ENCODE measurements at places on chromosomes 5 and 9.

GRCh38 chr5:124743602-124744169, 2.8 kb downstream of the ZNF608 start:
- DNase-seq: no peak

DNA sequence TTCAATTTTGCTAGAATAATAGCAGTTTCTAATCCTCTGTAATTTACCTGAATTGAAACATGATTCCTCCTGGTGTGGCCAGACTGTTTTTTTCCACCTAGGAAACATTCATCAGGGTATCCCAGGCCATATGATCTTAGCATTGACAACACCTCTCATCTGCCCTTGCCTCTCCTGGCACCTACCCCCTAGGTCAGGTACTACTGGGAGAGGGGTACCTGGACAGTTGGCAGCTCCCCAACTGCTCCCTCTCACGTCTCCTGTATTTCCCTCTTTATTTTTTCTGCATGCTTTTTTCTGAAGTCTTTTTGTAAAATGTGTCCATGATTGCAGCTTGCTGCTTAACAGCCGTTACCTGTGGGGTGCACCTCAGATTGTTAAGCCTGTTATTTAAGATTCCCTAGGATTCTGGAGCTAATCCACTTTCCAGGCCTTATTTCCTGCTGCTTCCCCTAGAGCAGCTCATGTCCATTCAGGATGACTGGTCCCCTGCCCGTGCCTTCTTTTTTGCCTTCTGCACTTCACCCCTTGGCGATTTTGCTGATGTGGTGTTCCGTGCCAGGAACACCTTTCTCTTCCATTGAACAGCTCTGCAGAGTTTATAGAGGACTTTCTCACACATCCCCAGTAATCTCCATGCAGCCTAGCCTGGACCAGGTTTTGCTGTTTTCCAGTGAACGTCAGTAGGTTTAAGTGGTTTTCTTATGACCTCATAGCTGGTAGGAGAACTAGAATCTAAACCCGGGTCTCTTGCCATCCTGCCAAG, 33.6 kb downstream of the SNX30 start:
- no peak for DNase-seq

DNA sequence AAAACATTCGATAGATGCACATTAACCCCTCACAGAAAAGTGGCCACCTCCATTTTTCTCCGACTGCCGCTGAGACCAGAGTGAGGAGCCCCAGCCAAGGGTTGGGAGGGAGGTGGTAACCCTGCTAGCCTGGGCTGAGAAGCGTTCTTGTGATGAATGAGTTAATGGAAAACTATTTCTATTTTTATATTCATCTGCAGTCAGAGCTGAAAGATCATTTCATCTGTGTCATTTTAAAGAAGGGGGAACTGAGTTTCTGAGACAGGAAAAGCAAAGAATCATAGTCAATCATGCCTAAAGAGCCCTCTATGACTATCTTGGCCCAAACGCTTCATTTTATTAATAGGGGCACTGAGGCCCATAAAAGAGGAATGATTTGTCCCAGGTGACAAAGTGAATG, 229.5 kb downstream of the PAPPA start:
- no peak for DNase-seq

DNA sequence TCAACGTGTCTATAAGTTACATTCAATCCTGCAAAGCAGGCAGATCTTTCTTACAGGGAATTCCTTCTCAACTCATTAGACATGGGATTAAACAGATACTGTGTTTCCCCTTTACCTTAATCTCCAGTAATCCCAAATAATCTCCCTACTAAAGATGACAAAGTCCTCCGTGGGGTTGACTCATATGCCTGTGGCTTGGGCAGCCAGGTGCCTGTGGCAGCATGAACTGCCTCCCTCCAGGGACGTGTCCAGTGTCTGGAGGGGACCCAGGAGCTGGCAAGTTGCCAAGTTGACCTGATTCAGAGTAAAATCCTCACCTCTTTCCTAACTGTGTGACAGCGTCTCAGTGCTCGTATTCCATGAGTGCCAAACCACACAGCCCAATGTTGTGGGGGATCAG, 94.6 kb upstream of the PTCH1 start:
- DNase-seq: no peak

- DNase-seq: no peak
Observed at GRCh38 chr9:15724016-15724415, 171.2 kb downstream of the CCDC171 start.

DNA sequence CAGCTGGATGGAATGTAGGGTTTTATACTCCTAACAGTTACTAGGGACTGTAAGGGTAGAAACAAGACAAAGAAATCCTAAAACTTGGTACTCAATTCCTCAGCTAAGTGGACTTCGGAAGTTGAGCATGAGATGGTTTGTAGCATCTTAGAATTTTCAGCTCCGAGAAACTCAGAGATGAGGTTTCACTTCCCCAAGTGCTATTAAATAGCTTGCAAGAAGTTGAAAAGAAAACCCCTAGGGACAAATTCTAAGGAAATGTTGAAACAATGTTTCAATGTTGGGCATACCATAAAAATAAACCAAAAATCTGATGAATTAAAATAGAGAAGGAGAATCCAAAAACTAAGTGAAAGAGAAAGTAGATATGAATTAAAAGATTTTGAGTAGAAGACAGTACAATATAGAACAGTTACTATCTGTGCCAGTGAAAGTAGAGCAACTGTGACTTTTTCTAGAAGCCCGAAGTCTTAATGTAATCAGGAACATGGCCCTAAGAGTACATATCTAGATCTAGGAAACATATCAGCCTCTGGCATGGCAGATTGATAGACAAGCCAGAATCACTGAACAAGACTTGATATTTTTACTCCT, 308.6 kb upstream of the RGMB start:
- DNase-seq: no peak

- no peak for DNase-seq
Observed at GRCh38 chr9:86713970-86714369, 233.3 kb downstream of the GAS1 start.

DNA sequence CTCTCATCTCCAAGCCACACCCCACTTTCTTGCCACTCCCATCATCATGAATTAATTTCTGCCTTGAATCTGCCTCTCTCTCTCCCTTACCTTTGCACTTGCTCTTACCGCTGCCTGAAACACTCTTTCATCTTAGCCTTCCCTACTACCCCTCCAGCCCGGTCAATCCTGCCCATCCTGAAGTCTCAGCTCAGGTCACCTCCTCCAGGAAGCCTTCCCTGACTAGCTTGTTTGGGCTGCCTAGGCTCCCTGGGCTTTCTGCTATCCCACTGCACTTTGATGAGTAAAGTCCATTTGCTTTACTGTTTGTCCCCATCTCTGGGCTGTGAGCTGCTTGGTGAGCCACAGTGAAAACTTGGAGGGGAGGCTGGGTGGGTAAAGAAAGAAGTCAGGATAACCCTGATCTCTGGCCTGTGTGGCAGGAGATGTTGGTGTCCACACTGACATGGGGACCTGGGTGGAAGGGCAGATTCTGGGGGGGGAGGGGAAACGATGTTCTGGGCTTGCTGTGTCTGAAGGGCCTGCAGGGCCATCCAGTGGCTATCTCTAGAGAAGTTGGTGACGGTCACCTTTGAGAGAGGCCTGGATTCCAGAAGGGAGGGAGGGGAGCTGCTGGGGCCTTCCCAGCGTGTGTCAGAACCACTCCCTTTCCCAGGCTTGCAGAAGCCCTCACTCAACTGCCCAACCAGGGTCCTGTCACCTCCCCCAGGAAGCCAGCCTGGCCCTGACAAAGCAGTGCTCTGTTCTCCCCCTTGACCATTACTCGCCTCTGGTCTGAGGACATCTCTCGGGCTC, 75.0 kb upstream of the DAB2IP start:
- no peak for DNase-seq

- no peak for DNase-seq
Observed at GRCh38 chr9:73880101-73880500, 617.0 kb upstream of the RORB start.

GRCh38 chr9:124414612-124415011, 630 bp downstream of the PSMB7 start:
- no peak for DNase-seq

DNA sequence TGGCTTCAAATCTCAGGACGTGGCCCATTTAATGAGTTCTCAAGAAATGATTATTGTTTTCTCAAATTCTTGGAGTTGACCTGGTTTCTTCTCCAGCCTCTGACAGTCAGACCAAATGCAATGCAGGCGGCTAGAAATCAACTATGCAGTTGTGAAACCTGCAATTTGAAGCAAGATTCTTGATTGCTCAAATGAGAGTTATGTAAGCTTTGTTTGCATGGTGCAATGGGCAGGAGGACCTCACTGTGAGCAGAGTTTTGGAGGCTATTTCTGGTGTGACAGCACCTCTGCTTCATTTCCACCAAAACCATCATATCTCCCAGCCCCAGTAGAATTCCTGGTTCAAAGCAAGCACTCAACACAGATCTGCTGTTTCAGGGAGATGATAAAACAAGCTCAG, 500.0 kb upstream of the KLF4 start:
- DNase-seq: no peak

GRCh38 chr5:103605277-103605676, 42.7 kb upstream of the NUDT12 start:
- DNase-seq: no peak

DNA sequence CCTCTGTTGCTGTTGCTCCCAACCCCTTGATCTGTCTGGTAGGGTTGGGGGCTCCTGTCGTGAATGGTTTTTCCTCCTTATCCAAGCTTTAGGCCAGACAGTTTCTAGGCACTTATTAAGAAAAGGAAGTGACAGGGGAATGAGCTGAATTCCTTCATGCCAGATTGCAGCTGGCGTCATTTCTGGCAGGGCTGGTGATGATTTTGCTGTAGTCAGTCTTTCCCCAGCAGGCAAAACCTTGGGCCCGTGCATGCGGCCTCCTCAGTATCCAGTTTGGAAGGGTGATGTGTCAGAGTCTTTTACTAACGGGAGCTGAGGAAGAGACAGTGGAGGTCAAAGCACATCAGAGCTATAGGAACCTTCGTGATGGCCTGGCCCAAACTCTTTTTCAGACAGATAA, 58.8 kb downstream of the COL27A1 start:
- no peak for DNase-seq

DNA sequence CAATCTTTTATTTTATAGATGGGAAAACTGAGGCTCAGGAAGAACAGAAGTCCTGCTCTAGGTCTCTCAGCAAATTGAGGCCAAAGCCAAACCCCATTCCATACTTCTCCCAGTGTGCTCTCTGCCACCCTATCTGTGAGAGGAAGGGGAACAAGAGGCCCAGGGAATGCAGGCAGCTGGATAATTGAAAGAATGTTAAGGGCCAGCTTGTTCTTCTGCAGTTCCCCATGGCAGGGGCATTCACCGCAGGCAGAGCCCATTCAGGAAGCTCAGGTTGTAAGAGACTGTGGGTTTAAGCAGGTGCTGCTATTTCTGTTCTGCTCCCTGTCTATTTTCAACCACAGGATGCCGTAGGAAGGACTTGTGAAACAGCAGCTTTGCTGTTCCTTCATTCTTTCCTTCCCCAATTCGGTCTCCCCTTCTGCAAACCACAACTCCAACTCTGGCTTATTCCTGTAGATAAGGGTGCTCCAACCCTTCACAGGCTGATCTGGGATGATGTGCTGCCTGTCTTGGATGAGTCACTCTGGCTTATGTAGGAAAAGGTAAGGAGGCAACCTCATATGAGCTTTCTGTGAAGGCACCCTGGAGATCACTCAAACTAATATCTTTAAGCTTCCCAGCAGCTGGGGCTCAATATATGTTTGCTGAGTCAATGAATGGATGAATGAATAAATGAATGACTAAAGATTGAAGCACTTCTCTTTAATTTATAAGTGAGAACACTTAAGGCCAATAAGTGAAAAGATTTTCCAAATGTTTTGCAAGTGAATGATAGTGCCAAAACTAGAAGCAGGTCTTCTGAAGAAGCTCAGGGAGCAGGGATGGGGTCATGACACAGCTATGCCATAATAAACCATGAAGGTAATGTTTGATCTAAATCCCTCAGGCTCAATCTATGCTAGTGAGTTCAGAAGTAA, 377.6 kb downstream of the BRINP1 start:
- DNase-seq: no peak

DNA sequence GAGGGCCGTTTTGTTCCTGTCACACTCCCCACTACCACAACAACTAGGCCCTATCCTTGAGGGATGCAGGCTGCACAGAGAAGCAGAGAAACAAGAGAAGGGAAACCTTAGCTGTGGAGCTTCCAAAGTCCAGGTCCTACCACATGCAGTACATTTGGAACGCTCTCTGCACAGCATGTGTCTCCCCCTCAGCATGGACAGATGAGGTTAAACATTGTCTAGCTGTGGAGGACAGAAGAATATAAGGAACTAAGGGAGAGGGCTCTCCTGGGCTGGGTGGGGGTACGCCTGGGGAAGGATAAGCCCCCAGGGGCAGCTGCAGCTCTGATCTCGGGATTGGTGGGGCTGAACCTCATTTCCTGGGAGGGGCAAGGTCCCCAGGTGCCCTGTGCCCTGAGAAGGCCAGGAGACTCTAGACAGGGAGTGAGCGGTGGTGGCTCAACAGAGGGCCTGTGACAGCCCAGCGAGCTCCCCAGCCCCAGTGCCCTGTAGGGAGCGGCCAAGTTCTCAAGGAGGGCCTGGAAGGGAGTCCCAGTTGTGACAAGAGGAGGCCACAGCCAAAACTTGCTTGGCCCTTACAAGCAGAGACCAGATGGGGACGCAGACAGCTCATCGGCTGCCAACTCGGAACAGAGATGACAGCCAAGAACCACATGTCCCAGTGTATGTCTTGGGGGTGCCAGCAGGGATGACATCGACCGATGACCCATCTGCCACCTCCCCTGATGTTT, 30.1 kb downstream of the TSPAN17 start:
- DNase-seq: no peak

GRCh38 chr9:68961587-68961986, 52.3 kb downstream of the PRKACG start:
- DNase-seq: no peak

- DNase-seq: no peak
Observed at GRCh38 chr5:74352256-74352655, 288.3 kb downstream of the ENC1 start.

DNA sequence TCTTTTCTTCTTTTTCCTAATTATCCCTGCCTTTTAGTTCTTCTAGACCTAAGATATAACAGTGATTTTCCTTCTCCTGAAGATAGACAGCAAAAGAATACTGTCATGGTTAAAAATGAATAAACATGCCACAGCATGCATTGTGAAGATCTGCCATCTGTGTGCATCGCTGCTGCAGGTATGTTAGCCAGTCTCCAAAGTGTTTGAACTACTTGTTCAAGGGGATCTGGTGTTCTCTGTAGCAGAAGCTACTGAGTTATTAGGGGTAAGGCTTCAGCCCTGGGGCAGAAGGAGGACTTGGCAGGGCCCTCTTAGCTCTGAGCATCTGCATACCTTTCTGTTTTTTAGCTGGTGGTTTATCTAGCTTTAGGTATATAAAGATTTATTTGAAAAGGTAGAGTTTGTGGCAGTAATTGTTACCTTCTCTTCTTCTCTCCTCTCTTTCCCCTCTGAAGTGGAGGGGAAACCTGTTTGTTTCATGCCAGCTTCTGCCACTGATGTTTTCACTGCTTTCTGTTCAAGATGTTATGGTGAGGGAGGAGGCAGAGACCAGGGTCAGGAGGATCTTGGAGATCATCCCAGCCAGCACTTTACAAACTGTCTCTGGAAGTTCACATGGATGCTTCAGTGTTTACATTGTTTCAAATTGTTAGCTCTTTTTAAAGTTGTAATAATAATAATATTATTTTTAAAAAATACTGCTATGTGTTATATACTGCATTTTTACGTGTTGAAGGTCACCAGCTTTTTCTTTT, 25.2 kb downstream of the GALNT10 start:
- no peak for DNase-seq

GRCh38 chr5:106017243-106017857, 1653.4 kb downstream of the EFNA5 start:
- no peak for DNase-seq
